Iris pigment epithelial cell (primary cell): ENCODE measurements at places on chromosomes 5 and 9.

- no peak for DNase-seq
Observed at GRCh38 chr9:132584601-132585560, 2.5 kb downstream of the BARHL1 start.

- DNase-seq = no peak
Observed at GRCh38 chr9:129365196-129365595, 187.1 kb upstream of the IER5L start.

DNA sequence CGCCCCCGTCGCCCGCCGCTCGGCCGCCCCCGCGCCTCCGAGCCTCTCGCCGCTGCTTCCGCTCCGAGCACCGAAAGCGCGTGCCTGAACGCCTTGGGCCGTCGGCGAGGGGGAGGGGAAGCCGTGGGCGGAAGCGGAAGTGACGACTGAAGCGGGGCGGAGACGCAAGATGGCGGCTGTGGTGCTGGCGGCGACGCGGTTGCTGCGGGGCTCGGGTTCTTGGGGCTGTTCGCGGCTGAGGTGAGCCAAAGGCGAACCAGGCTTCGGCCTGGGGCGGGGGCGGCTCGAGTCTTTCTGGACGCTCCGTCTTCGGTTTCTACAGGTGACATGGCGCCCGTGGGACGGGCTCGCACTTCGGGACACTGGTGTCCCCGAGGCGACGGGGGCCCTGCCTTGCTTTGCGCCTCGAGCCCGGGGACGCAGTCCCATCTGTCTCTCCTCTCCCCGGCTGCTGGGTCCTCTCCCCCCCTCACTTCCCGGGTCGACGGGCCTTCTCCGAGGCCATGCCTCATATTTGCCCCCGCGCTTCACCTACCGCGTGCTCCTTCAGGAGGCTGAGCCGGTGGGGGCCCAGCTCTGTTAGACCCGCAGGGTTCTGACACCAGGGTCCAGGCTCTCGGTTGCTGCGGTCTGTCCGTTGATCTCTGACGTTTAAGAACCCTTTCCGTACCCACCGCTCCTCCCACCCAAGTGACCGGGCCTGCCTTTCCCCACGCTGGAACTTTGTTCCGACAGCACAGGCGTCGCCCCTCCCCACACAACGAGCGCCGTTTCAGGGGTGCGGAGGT, at the start of the genes ENTR1 and PMPCA:
Gene ENTR1 (minus strand): TSS at position 115 of the 788 bp plus-strand sequence. CDS start 217 bp downstream, outside the sequence.
Gene PMPCA (plus strand): TSS at position 159 of the 788 bp plus-strand sequence. CDS start 11 bp downstream, at position 170.
- DNase-seq = peak; percentile 89

DNA sequence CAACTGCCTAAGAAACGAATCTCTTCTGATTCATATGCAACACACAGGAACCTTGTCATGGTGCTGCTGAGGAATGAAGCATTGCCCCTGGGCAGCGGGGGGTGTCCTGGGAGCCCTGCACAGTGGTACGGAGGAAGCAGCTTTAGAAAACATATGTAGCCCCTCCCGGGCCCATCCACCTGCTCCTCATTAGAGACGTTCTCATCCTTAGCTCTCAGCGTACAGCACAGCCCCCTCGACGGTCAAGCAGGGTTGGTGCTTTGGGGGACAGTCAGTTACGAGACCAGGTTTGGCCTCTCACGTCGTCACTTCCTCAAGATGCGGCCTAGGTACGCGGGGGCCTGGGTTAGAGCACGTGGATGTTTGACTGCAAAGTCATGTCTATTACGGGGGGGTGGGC, 28.4 kb upstream of the LAMC3 start:
- no peak for DNase-seq

DNA sequence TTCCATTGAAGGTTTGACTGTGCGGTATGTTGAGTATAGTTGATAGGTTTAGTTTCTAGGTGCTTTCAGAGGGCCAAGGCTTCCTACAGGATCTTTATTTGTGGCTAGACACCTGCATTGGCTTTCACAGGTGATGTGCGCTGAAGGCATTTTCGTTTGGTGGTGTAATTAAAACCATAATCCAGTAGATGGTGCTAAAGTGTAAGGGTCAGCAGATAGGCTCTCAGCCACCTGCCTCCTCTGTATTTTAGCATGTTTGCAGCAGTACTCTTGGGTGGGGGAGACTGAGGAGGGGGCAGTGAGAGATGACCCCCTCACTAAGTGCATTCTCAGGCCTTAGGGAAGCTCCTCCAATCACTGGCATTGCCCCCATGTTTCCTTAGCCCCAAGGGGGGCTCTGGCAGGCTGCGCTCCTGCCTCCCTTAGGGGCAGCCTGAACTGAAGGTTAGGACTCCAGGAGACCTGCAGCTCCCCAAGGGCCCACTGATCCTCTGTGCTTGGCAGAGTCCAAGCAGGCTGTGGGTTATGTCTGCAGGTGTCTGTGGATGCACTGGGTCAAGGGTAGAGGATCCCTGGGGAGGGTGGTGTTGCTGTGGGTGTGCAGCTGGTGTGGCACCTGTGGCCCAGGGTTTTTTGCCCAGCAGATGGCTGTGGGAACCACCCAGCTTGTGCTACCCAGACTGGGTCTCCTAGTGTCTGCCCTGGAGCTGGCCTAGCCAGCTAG, 23.4 kb downstream of the CDK20 start:
- peak; percentile 38 for DNase-seq

GRCh38 chr5:3317051-3317795, 278.4 kb upstream of the IRX1 start:
- peak; percentile 5 for DNase-seq

DNA sequence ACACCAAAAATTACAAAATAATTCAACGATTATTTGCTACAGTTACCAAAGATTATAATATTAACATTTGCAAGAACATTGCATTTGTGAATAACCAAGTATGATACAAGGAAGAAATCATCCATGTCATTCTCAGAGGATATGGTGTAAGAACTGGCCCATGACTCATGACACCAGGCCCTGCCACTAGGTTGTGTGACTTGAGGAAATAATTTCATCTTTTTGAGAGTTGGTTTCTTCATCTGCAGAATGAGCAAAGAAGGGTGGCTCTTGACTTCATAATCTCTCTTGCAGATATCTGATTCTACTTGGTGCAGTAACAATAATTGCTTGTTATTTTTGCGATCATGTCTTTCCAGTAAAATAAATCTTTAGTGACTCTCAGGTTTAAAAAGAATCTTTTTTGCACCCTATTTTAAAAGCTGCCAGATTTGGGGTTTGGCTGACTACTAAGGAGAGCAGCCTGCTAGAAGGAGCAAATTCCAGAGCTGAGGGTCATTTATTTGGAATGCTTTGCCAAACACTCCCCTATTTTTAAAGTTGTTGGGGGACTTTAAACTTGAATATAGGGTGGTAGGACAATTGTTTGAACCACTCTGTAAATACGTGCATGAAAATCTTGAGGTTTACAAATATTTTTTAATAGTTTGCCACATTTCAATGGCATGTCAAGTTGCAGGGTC, 23.5 kb downstream of the ITGA1 start:
- peak; percentile 85 for DNase-seq

DNA sequence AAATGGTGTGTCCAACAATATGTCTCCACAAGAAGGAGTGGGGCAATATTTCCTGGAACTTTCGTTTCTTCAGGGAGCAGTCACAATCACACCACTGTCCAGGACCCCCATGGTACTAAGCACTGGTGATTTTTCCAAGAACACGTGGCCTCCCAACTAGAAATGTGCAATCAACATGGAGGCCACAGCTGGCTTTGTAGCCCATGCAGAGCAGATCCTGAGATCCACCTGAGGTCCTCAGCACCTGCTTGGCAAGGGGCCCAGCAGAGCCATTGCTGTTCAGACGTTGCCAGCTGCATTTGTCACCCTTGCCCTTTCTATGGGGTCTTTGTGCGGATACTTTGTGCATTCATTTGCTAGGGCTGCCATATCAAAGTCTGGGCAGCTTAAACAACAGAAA, 334.5 kb upstream of the IRX4 start:
- DNase-seq = no peak

DNA sequence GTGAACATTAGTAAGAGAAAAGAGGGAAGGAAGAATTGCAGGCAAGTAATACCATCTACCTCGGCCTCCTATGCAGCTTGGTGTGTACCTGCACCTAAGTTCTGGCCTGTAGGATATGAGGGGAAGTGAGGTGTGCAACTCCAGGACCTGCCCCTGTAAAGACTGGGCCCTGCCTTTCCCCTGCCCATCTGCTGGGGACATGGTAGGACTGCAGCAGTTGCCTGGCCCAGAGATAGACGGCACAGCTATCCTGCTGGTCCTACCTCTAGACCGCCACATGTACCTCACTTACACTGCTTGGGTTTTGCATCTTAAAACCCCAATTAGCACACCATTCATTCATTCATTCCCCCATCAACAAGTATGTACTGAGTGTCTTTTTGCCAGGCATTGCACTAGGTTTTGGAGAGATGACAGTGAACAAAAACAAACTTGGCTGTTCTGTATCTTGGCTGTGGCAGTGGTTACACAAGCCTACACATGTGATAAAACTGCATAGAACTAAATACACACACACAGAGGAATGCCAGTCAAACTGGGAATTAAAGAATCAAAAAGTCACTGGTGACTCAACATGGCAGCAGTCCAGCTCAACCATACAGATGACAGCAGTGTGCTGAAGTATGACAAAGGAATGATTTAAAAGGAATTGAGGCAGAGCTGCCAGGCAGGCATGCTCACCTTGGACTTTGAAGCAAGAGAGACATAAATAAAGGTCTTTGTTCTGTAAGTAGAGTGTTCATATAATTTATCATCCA, 23.3 kb upstream of the MGAT1 start:
- peak; percentile 79 for DNase-seq

DNA sequence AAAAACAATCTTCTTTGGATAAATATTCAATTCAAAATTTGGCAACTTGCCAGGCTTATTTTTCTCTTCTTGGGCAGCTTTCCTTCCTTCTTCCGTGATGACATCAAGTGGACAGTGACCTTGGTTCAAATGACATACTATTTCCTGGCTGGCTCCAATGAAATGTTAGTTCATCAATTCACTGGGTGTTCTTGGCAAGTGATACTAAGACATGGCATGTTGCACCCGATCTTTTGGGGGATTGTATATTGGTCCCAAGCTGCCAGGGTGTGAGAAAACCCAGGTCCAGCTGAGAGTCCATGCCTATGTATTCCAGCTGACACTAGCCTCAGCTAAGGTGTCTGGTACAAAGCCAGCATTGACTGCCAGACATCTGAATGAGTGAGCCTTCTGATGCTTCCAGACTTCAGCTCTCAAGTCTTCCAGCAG, 252.9 kb downstream of the MAT2B start:
- peak; percentile 65 for DNase-seq

- DNase-seq = peak; percentile 38
Observed at GRCh38 chr9:112531666-112532282, 45.1 kb downstream of the KIAA1958 start.

GRCh38 chr9:138053321-138053868, 175.8 kb downstream of the CACNA1B start:
- DNase-seq = no peak

- DNase-seq = no peak
Observed at GRCh38 chr5:88483964-88484672, 215.5 kb upstream of the TMEM161B start.

DNA sequence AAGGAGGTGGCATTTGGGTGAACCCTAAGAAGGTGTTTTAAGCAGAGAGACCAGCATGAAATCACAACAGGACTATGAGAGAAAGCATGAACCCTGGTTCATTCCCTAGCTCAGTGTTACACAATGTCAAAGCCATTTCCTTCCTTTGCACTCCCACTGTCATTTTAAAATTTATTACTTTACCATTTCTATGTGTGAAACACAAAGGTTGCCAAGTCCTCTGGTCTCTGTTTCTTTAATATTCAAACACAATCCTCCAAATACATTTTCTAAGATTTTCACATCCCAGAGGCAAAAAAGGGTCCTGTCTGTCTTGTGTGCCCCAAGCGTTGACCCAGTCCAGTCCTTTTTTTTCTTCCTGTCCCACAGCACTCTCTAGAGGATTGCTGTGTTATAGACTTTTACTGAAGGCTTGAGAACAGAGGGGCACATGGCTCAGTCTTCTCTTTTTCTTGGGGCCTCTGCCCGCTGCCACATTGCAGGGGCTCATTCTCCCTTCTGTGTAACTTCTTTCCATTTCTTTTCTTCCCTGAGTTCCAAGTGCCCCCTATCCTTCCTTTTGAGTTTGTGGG, 78.6 kb upstream of the SLC28A3 start:
- no peak for DNase-seq

DNA sequence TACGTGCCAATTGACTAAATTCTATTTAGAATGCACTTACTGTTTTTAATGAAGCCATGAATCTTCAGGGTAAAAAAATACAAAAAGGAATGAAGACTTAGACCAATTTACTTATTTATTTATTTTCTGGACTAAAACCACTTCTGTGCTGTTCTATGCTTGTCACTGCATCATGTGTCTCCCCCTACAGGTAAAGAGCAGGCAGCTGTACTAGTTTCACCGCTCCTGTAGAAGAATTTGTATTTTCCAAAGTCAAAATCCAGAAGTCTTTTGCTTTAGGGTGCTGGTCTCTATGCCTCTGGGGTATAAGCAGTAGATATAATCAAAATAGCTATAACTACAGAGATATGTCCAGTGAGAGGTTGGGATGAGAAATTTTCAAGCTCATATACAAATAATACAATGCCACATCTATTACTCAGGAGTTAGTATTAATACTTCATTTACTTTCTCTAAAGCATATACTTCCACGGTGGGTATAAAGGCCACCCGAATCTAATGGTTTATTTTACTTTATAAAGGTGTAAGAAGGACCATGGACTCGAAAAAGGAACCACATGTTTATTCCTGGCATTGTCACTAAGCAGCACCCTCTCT, 591.5 kb downstream of the RAB3C start:
- DNase-seq = peak; percentile 84

GRCh38 chr5:13763719-13764118, 180.8 kb downstream of the DNAH5 start:
- no peak for DNase-seq

DNA sequence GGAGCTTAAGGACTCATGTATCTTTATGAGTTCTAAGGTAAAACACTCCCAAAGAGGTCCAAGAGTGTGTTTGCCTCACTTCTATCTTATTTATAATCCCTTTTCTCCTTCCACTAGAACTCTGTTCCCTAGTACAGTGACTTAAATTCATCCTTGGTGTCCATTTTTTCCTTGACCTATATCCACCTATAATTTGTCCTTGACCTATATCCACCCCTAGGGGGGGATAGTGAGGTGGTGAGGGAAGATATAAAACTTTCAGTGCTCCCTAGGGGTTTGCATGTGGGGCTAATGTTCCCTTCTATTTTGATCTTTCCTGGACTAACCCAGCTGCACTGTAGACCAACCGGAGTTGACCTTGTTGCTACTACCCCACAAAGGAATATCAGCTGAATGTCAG, 83.5 kb upstream of the GNAQ start:
- DNase-seq = no peak

- no peak for DNase-seq
Observed at GRCh38 chr9:93252781-93253530, 69.0 kb downstream of the WNK2 start.

DNA sequence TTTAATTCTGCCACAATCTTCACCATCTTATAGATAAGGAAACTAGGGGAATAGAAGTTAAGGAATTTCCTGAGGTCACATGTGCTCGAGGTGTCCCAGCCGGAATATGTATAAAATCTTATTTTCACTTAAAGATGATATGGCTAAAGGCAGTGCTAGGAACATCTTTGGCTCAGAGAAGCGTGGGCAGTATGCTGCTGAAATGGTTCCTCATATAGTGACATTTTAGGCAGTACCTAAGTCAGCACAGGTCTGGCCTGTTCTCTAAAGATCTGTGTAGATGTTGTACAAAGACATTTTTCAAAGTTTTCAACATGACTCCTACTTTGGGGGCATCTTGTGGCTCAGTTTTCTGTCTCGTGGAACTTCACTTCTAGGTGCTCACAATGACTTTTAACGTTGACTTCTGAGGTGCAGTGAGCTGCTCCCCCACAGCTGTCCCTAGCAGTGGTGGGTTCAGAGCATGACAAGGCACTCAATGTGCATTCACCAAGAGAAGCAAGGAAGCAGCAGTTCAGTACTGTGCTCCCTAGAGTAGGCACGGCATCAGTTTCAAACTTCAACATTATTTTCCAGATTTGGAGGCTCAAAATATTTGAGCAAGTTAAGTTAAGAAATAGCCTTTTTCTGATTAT, 40.3 kb downstream of the TNFAIP8 start:
- DNase-seq = no peak
